Hippocampal formation (tissue), 2 donors: ENCODE measurements at places on chromosomes 12 and 14.

GRCh38 chr12:40225984-40226602 is 1.3 kb downstream of the LRRK2 start:
- DNase-seq = no peak

DNA sequence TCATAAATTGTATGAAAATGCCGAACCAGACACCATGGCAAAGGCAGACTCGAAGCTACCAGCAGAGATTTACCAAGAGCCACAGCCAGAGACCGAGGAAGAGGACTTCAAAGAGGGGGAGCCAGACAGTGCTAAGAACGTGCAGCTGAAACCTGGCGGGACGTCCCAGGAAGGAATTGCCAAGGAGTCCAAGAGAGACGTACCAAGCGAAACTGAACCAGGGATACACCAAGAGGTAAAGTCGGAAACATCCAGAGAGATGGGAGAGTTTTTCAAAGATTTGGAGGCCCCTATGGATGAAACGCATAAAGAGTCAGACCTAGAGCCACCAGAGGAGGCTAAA is 294 bp downstream of the SAMD15 start:
- DNase-seq = no peak

- no peak for DNase-seq
Observed at GRCh38 chr12:62523619-62524018, 57.0 kb downstream of the MON2 start.

DNA sequence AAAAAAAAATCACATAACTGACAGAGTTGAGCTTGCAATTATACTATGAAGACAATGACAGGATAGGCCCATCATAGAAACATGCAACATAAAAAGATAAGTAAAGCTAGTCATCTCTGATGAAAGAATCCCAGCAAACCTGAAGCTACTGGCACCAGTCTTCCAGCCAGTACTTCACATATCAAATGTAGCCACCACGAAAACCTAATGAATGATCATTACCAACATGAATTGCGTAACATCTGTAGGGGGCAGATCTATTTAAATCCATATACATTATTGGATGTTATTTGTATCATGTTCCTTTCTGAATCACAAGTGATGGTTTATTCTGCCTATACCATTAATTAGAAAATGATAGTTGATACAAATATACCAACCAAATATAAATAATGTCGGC is 73.9 kb downstream of the BCAT1 start:
- DNase-seq = no peak

DNA sequence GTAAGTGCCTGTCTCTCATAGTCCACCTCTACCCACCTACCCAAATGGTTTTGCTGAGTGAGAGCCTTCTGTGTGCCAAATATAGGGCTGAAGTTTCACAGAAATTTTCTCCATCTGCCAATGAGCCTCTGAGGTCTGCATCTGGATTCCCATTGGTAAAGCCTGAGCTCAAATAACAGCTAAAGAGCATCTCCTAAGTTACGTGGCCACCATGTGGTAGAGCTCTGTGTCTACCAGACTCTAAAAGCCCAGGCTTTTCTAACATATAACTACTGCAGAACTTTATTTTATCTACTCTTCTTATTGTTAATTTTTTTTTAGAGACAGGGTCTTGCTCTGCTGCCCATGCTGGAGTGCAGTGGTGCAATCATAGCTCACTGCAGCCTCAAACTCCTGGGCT is 16.0 kb downstream of the AMDHD1 start:
- DNase-seq = no peak

DNA sequence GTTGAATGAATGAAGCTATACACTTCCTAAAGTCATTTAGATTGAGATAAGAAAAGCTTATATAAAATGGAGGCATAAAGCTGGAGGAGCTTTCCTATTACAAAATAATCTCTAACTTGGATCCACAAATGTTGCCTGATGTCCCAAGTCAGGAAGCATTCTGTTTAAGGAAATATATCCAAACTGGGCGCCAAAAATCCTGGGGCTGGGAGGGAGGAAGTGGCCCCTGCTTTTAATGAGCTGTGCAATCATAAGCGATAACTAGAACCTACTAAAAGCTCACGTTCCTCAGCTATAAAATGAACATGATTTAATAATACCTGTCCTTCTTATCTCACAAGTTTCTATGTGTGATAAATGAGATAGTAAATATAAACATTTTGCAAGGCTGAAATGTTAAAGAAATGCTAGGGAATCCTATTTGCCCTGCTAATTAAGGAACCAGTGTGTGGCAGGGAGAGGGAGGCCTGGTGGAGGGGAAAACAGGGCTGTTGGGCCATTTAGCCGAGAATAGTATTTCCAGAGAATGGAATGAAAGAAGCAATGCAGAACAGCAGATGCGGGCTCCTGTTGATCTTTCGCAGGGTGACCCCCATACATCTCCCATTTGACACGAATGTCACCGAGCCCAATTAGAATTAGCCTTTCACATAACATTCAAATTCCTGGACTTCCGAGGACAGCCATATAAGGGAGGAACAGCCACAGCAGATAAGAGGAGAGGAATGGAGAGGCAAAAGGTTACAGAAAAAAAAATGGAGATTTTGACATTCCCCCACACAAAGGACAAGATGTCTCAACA is 25.9 kb downstream of the DUSP6 start:
- DNase-seq = no peak

GRCh38 chr12:12715459-12716150 is 1.6 kb upstream of the CDKN1B start:
- DNase-seq = no peak

DNA sequence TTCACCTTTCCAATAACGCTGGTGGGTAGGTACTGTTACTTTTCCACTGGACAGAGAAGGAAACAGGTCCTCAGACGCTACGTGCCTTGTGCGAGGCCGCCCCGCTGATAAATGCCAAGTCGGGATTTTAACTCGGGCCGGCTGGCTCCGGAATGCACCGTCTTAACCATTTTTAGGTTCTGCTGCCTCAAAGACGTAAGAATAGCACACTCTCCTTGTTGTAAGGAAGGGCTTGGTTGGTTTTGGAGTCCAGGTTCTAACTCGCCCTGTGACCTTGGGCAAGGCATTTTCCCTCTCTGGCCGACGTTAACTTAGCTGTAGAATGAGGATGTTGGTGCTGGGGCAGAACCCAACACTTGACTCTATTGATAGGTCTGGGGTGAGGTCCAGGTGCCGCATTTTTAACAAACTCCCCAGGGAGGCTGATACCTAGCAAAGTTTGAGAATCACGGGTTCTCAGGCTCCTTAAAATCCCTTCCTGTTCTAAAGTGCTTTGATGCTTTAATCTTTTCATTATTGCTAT is 814 bp downstream of the ANKRD13A start:
- DNase-seq = no peak

- DNase-seq = no peak
Observed at GRCh38 chr14:96251656-96252155, 4.3 kb upstream of the BDKRB1 start.

DNA sequence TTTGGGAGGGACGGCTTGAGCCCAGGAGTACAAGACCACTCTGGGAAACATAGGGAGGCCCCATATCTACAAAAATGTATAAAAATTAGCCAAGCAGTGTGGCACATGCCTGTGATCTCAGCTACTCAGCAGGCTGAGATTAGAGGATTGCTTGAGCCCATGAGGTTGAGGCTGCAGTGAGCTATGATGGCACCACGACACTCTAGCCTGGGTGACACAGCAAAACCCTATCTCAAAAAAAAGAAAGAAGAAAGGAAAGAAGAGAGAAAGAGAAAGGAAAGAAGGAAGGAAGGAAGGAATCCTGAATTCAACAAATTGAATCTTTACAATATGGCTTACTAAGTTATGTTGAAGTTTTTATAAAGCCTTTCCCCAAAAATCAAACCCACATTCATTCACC is 2.1 kb downstream of the KIF21A start:
- DNase-seq = no peak

DNA sequence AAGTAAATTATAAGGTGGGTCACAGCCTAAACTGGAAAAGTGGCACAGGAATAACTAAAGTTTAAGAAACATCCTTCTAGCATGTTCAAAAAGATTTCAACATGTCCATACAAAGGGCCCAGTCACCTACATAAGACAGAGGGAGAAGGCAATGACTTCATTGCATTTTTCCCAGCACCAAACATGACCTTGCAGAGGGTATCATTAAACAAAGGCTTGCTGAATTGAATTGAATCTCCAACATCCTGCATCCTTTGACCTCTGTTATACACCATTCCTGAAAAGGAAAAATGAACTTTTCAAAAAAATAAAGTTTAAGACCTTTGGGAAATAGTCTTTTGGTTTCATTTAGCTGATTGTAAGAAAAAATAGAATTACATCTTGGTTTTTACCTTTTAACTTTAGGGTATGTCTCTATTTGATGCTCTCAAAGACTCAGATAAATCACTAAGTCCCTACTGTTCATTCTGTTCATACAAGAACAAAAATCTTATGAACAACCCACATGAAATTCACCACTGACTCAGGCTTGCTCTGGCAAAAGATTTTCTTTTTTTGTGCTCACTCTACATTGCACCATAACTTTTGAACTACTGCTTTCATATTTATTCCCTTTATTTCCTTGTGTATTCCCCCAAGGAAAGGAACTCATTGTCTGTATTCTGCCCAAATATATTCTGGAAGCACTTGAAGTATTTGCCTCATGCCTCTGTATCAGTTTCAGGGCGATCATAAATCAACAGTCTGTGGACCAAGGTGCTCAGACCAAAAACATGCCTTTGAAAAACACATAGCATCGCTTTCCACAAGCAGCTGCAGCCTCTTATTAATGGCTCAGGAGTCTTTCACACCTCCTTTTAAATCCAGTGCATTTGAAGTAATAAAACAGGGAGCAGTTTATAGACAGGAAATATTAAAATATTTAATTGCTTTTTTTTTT is 121.7 kb downstream of the DUSP6 start:
- no peak for DNase-seq

GRCh38 chr14:24700511-24700910 is 66.5 kb upstream of the GZMB start:
- no peak for DNase-seq

- peak; percentile 53 for DNase-seq
Observed at GRCh38 chr12:69284131-69284530, 44.8 kb downstream of the CPSF6 start.

DNA sequence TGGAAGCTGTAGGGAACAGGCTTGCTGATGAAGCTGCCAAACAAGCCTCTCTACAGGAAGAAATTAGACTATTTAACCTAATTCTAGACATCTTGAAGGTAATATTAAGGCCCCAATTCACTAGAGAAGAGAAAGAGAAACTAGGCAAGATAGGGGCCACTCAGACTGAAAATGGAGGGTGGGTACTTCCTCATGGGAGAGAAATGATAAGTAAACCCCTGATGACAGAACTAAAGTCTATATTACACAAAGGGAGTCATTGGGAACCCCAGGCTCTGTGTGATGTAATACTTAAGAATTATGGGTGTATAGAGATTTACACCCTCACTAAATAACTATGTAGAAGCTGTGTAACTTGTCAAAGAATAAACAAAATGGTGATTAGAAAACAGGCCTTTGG is 64.3 kb downstream of the APOBEC1 start:
- no peak for DNase-seq

DNA sequence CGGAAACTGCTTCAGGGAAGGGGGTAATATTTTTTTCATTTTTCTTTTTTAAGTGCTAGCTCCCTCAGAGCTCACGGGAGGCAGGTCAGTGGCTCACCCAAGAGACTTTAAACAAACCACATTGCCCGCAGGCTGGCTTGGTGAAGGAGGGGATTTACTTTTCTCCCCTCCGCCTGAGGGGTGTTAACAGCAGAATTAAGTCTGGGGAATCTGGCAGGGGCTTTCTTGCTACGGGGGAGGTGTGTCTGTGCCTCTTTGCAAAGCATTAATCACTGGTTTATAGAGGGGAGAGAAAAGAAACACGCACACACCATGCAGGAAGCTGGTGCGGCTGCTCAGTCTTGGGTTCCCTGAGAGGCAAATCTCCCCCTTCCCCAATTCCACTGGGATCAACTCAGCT is 26.2 kb upstream of the TBX3 start:
- no peak for DNase-seq

- DNase-seq = no peak
Observed at GRCh38 chr12:34386016-34386415, 363.7 kb downstream of the ALG10 start.

GRCh38 chr12:108125073-108125472 is 4.0 kb upstream of the WSCD2 start:
- no peak for DNase-seq

GRCh38 chr12:113142173-113142885 is 6.8 kb upstream of the RASAL1 start:
- peak; percentile 84 for DNase-seq
